ENCODE measurements at places on chromosomes 6 and 20.

DNA sequence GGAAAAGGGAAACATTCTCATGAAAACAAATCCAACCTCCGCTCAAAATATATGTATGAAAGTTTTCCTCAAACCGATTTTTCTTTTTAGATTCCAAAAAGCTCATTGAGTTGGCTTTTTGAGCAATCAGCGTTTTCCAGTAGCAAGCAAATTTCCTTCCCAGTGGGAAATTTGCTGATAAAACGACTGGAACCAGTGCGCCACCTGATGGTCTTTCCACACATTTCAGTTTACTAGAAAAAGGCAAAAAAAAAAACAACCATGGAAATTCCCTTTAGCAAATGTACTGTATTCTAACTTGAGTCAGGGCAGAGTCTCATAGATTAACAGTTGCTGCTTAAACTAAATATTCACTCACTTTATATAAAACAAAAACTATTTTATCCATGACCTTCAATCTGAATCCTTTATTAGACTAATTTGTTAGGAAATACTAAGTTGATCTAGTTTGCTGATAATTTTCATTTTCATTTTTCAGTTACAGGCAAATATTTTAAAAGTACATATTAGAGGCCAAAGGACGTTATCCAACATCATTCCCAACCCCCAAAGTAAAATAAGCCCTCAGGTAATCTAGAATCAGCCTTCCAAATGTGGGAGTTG is 271.5 kb downstream of the FOXA2 start:
- DNase-seq = no peak

GRCh38 chr6:3770023-3770720 is 18.7 kb upstream of the PXDC1 start:
- DNase-seq = no peak

DNA sequence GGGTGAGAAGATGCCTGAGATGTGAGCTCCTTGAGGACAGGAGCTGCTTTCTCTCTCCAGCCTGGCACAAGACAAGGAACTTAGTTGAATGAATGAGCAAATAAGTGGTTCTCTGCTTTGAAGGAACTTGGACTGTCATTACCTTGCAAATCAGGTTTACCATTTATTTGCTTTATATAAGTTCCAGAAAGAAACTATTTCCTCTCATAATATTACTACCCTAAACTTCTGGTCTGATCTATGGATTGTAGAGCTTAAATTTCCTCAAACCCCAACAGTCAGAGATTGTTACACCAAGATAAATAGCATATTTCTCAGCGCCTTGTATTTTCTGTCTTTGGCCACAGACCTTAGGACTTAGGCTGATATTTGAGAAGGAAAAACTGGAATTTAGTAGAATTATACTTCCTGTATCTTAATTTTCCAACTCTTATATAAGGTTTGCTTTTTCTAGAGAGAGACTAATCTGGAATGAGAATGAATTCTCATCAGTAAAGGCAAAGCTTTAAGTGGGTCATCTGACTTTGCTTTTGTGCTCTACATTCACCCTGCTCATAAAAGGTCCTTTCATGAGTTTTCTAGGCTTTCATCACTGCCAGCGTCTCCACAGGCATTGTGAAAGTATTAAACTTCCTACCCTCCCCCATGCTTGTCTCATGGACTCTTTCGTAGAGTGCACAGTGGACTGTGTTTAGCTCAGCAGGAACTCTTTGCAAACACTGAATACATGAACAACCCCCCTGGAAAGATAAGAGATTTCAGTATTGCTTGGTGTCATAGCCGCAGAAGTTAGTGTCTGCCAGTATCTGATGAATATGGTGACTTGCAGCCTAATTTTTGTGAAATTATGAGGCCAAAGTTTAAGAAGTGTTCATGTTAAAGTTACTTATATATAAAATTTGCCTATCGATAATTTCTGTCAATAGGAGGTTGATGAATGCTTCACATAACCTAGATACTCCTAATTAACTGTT is 74.0 kb downstream of the PTPRA start:
- DNase-seq = no peak

DNA sequence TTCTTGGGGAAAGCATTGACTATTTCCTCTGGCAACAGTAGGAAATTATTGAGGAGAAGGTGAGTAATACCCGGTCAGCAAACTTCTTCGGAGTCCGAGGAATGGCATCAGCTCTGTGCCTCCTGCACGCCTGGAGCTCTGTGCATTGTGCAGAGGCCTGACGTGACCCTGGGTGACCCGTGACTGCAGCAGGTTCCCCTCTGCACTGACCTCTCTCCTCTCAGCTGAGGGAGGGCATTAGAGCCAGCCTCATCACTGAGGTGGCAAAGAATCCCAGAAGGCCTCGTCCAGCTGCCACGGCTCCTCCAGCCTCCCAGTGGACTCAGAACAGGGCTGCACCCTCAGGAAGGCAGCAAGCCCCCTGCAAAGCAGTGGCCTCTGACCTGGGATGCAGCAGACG is 502.9 kb downstream of the CD83 start:
- DNase-seq = no peak

DNA sequence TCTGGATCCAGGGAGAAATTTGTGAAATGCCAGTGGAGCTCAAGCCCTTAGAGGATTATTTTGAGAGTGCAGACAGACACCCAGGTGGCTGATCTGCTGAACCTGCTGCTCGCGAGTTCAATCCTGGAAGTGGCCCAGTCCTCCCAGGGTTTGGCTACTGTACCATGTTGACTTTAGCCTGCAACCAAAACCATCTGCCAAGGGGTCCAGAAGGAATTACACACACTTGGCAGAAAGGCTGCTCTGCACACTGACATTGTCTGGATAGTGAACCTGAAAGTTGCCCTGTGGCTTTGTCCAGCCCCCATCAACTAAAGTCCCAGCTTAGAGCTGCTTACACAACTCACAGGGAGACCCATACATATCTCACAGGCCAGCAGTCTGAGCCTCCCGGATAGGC is 21.6 kb upstream of the PI3 start:
- no peak for DNase-seq

GRCh38 chr20:63366390-63367365 is 5.5 kb upstream of the CHRNA4 start:
- no peak for DNase-seq

GRCh38 chr6:13286181-13286580 is 42.2 kb downstream of the TBC1D7 start:
- no peak for DNase-seq

- no peak for DNase-seq
Observed at GRCh38 chr6:168355716-168356522, 36.3 kb upstream of the DACT2 start.

GRCh38 chr6:116016846-116017545 is 43.7 kb downstream of the FRK start:
- DNase-seq = no peak

Measured in activated effector memory CD4-positive, alpha-beta T cell treated with Interleukin-2 at 50 U/mL for 16 hours (primary cell).